ENCODE measurements at places on chromosomes 7 and 10.

DNA sequence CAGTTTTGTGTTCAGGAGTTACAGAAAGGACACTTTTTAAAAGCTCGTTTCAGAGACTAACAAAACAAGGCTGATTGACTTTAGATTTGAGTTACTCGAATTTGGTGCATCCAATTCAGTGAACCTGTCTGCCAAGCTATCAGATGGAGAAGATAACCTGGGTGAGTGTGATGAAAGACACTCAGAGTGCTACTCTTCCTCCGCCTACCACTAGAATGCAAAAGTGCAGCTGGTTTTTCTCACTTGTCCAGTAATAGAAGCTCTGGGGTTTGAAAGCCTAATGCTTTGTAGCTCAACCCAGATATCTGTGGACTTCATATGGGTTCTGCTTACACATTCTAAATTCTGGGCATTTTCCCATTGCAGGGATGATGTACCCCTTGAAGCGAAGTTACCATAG is 82.8 kb upstream of the NPY start:
- no peak for DNase-seq

DNA sequence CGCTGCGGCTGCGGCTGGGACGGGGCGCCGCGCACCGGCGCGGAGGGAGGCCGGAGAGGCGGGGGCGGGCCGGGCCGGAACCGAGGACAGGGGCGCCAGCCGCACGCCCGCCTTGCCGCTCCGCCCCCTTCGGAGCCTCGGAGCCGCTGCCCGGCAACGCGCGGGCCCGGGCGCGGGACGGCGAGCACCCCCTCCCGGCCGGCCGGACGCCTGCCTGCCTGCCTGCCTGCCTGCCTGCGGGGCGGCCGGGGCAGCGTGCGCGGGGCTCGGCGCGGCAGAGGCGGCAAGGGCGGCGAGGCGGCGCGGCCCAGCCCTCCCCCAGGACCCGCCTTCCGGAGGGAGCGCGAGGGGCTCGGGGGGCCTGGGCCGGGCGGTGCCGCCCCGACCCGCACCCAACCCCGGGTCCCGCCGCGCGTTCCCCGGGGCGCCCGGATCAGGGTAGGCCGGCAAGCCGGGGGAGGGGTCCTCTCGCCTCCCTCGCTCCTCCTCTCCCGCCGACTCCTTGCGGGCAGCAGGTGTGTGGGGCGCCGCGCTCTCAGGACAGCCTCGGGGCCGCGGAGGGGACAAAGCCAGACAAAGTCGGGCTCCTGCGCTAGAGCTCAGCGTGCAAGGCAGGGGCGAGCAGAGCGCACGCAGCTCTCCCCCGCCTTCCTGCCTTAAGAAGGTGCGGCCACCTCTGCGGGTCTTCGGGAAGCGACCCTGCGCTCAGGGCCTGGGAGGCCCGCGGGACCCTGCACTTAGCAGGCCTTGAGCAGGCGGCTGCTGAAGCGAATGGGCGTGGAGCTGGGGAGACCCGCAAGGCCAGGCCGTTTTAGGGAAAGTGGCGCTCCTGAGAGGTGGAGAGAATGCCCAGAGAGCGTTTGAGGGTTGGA is at the start of gene KIAA1549:
KIAA1549 (minus strand) TSS at position 58 of the 872 bp plus-strand sequence. CDS start 120 bp downstream, outside the sequence.
- peak; percentile 84 for DNase-seq

DNA sequence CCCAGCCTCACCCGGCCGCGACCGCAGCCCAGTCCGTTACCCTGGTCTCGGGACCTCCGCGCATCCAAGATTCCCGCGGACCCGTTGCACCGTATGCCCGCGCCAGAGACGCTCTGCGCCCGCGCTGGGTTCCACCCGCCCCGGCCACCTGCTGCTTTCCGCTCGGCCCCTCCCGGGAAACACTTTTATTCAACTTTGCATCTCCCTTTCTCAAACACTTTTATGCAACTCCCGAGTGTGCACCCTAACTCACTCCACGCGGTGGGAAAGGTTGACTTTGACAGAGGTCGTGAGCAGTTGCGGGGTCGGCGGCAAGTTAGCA is at the start of gene ODAD2:
ODAD2 (minus strand) TSS at position 126 of the 322 bp plus-strand sequence. CDS start 3,937 bp downstream, outside the sequence.
- no peak for DNase-seq

DNA sequence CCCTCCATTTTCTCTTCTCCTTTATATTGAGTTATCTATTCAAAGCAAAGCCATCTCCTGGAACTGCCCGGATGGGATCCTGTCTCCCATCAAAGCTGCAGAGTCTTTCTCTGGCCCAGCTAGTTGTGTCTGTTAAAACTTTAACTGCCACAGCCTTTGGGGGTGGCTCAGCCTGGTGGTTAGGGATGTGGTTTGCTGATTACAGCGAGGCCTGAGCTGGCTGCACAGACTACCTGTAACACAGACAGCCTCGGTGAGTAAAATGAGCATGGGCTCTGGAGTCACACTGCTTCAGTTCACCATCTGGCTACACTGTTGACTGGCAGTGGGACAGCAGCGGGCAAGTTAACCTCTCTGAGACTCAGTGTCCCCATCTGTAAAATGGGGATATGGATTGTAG is 18.4 kb upstream of the HABP2 start:
- DNase-seq = no peak

GRCh38 chr7:116187400-116187799 is 22.9 kb upstream of the TES start:
- no peak for DNase-seq

- peak; percentile 99 for DNase-seq
Observed at GRCh38 chr10:97574374-97575126, 2.0 kb downstream of the ANKRD2 start.

DNA sequence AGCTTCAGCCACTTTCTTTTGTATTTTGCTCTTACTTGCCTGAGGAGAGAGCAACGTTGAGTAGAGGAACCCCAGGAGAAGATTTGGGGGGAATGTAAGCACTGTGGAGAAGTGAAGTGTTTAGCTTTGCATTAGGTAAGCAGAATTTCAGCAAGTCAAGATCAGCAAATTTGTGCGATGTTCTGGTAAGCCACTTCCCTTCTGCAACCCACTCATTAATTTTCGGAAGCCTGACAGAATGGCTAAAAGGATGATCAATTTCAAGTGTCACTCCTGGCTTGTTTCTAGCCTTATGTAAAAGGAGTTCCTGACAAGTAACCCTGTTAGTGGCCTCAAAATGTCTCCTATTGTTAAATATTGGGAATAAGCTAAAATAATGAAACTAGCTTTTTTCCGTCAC is 48.5 kb upstream of the NXPH1 start:
- DNase-seq = no peak

GRCh38 chr10:132069122-132069848 is 3.5 kb downstream of the JAKMIP3 start:
- DNase-seq = no peak

- peak; percentile 34 for DNase-seq
Observed at GRCh38 chr10:99854860-99855259, 72.4 kb downstream of the ABCC2 start.

- peak; percentile 54 for DNase-seq
Observed at GRCh38 chr7:75055830-75056772, 17.5 kb downstream of the RCC1L start.

- no peak for DNase-seq
Observed at GRCh38 chr7:105788816-105789349, 87.5 kb downstream of the ATXN7L1 start.

GRCh38 chr7:123131556-123131955 is 68.2 kb downstream of the SLC13A1 start:
- DNase-seq = no peak

DNA sequence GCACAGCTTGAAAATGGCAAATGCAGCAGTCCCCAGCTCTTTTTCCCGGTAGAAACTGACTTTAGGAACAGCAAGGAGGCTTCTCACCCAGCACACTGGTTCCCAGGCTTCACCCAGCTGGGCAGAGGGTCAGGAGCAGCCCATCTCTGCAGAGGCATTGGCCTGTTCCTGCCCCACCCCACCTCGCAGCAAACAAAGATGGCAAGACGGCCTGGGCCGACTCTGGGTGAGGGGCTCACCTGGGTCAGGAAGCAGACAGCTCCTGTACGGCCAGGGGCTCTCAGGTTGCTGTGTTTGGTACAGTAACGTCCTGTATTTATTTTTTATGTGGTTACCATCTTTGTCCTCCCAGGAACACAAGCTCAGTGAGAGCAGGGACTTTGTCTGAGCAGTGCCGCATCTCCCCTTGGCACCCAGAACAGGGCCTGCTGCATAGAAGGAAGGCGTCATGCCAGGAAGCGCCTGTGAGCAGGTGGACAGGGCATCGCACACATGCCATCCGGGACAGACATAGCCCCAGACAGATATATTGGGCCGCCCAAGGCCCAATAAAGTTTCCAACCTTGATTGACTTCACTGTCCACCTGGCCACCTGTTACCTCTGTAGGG is 585.0 kb upstream of the FOXK1 start:
- DNase-seq = no peak

DNA sequence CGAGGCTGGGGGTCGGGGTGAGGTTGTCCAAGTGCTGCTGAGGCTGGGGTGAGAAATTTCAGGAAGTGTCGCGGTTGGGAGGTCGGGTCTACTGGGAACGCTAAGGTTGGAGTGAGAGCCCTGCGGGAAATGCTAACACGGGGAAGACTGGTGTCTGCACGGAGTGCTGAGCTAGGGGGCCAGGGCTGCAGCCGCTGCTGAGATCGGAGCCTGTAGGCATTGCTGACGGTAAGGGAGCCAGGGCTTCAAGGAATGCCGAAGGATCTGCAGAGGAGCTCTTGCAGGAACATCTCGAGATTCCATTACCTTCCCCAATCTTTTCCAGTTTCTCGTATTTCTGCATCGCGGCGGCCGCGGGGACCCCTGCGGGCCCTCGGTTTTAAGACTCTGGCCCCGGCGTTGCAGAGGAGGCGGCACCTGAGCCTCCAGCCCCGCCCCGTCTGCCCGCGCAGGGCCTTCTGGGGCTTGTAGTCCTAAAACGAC is at the start of gene CDK5:
CDK5 (minus strand) TSS at position 392 of the 483 bp plus-strand sequence; CDS start at position 343, 49 bp downstream.
- no peak for DNase-seq

- DNase-seq = no peak
Observed at GRCh38 chr7:142152076-142152475, 40.6 kb downstream of the MGAM2 start.

- DNase-seq = no peak
Observed at GRCh38 chr7:111647881-111648280, 85.6 kb upstream of the IMMP2L start.

GRCh38 chr10:111556666-111557065 is 479.8 kb downstream of the ADRA2A start:
- no peak for DNase-seq

- no peak for DNase-seq
Observed at GRCh38 chr7:151451626-151452571, 12.0 kb upstream of the CRYGN start.

DNA sequence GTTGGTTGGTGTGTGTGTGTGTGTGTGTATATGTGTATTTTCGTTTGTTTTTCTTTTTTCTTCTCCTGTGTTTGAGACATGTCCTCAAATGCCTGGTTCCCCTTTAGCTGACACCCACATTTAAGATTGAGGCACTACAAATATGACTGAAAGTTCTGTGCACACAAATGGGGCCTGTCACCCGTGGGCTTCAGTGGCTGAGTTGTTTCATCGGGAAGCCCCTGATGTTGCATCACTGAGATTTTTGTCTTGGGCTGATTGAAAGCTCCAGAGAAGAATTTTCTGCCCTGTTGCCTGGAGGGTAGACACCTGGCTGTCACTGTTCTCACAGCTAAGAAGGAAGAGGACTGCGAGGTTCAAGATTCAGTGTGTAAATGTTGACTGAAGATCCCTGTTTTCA is 283.8 kb upstream of the C7orf33 start:
- DNase-seq = no peak

- peak; percentile 48 for DNase-seq
Observed at GRCh38 chr10:24449321-24449740, 240.4 kb downstream of the KIAA1217 start.

- no peak for DNase-seq
Observed at GRCh38 chr10:7481368-7481765, 70.5 kb upstream of the SFMBT2 start.

GRCh38 chr7:713488-714230 is 12.8 kb upstream of the DNAAF5 start:
- DNase-seq = no peak

DNA sequence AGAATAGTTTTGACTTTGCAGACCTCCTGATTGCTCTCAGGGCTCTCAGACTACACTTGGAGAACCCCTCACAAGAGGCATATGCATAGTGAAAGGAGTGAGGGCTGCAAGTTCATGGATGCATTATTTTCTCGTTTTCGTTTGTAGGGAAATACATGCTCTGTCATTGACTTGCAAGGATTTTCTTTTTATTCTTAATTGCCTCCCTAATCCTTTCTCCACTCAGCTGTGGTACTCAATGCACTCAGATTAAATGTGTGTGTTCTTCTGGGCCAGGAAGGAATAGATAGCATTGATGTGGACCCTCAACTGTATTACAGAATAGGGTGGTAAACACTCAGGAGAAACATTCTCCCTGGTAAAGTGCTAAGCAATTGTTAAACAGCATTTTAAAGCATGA is 188.7 kb downstream of the CACNB2 start:
- no peak for DNase-seq

DNA sequence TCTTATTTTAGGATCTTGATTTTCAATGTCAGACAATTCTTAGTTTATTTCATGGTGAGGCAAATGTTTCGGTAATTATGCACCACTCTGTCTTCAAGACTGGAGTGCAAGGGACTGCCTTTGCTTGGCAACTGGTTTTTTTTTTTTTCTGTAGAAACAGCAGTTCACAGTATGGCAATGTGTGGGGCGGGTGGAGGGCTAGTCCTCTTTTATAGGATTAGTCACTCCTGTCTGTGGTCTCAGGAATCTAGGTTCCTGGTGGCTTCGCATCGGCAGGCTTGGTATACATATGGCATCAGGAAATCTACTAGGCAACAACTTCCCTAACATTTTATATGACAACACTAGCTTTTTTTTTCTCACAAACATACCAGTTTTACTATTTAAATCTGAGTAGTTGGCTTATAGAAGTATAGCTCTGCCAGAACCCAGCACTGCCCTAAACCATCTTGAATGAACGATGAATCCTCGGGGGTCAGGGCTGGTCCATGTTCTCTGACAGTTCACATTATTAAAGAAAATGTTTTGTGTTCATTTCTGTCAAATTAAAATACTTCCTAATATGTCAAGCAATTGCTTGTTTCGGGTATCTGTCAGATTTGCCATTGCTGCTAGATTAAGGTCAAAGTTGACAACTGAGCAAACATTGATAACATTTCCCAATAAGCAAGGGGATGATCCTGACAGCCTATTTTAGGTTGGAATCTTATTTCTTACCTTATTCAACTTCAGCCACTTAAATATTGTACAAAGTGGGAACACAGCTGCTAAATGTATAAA is 289.7 kb upstream of the VSTM2A start:
- DNase-seq = no peak

- DNase-seq = no peak
Observed at GRCh38 chr7:80977751-80978150, 58.9 kb upstream of the SEMA3C start.

Data from myocyte (in vitro differentiated cells).